ENCODE measurements at places on chromosomes 6 and 20.

DNA sequence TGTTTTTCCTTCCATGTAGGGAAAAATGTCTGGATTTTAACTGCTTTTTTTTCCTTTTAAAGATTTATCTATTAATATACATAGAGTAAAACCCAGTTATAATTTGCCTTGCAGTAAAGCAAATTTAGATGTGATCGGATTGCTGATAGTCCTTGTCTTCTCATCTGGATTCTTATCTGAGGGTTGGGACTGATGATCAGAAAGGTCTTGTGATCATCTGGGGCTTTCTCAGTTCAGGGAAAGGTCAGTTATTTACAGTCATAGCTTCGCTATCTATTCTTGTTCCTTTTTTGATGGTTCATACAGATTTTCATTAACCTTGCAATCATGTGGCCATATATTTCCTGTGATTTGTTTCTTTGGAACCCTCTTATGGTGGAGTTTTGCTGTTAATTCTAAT, 63.8 kb upstream of the CLDN20 start:
- DNase-seq: no peak

DNA sequence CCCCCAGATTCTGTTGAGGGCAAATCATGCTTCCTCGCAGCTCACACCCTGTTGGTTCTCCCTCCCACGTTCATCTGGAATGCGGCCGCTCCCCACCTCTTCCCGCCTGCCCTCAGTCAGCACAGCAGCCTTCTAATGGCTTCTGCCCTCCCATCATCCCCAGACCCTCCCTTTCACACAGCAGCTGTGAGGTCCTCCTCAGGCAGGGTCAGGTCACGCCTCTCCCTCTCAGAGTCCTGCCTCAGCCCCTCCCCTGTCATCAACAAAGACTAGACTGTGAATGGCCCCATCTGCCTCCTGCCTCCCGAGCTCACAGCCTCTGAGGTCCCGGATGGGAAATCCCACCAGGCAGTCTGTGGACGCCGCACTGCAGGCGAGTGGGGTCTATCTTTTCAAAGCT, 7.9 kb upstream of the BHLHE23 start:
- DNase-seq: no peak

DNA sequence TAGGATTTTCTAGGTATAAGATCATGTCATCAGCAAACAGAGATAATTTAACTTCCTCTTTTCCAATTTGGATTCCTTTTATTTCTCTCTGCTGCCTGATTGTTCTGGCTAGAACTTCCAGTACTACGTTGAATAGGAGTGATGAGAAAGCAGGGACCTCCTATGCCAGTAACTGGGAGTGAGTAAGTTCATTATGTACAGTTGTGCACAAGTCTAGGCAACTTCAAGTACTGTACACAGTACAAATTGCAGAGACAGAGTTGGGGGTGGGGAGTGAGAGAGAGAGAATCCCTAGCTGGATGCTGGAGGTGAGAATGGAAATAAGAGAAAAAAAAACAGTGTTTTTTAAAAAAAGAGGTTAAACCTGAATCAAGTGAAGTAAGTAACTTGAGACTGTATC, 210.2 kb downstream of the MMUT start:
- DNase-seq: no peak

- no peak for DNase-seq
These were observed 587.8 kb upstream of the JAG1 start for GRCh38 chr20:11261533-11262000.

- no peak for DNase-seq
These were observed 85.9 kb downstream of the CRYBG1 start for GRCh38 chr6:106446287-106446885.

DNA sequence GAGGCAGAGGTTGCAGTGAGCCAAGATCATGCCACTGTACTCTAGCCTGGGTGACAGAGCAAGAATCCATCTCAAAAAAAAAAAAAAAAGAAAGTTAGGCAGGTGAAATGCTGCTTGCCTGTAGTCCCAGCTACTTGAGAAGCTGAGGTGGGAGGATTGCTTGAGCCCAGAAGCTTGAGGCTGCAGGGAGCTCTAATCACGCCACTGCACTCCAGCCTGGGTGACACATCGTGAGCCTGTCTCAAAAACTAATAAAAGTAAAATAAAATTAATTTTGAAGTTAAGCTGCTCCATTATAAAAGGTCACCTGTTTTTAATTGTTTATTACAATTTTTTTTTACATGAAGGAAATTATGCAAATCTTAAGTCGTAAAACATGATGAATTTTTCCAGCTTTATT, 23.2 kb upstream of the SAMHD1 start:
- DNase-seq: no peak

- DNase-seq: no peak
These were observed 319.1 kb downstream of the TFAP2B start for GRCh38 chr6:51137777-51138176.

GRCh38 chr6:79605061-79605460, 26.1 kb upstream of the SH3BGRL2 start:
- DNase-seq: no peak

DNA sequence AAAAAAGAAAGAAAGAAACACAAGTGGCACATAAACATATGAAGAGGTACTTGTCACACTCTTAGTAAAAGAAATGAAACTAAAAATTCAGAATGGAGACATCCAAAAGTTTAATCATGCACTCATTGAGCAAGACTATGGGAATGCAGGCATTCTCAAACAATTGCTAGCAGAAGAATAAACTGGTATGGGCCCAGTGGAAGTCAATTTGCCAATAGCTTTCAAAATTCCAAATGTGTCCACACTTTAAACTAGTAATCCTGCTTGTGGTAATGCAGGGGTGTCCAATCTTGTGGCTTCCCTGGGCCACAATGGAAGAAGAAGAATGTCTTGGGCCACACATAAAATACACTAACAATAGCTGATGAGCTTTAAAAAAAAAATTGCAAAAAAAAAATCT, 97.4 kb downstream of the EPB41L2 start:
- DNase-seq: no peak

GRCh38 chr20:36364506-36364905, 58.4 kb downstream of the DLGAP4 start:
- no peak for DNase-seq

DNA sequence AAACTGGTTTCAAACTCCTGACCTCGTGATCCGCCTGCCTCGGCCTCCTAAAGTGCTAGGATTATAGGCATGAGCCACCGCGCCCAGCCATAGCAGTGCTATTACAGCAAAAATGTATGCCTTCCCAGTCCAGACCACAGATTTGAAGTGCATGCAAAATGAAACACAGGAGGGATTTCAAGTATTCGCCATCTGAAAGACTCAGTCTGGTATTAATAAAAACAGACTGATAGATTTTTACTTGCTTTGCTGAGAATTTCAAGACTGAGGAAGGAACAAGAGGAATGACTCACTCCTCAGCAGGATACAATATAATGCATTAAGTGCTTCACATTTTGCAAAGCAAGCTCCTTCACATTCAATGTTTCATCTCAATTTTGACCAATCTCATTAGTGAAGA, 134.9 kb downstream of the TMEM200A start:
- DNase-seq: no peak

DNA sequence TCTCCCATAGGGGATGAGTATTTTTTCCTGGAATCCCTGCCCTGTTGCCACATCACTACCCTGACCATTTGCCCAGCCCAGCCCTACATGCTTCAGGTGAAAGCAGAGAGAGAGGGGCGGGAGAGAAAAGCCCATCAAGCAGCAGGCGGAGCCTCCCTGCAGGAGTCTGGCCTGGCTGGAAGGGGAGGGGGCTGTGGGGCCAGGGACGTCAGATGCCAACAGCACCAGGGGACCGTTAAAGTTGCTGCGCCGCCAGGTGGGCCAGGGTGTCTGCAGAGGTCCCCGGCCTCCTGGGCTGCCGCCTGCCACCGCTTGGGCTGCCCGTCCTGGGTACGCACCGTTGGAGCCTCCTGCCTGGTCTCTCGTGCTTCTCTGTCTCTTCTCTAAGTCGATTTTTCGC, 757 bp upstream of the R3HDML start:
- DNase-seq: no peak

GRCh38 chr20:3896302-3896701, 7.1 kb downstream of the PANK2 start:
- DNase-seq: no peak

All from activated B cell treated with CpG ODN at 0.5 μM for 24 hours (primary cell).